ENCODE measurements at places on chromosomes 3 and 15.

DNA sequence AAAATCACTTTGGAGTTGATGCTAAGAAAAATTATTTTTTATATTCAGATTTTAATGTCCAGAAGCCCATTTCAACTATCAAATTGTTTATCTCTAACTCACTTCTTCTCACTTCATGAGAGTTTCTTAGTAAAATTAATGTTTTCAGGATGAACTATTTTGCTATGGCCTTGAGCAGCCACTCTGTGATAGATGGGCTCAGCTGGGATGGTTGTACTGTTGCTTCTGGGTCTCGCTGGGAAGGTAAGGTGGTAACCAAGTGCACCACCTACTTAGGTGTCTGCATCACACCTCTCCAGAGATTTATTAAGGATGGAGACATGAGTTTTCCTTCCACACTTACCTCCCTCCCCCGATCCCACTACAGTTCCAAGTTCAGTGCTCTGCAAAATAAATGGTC is 110.3 kb upstream of the ATP2B2 start:
- no peaks in the 10 kb centered on the region for H3K36me3 ChIP-seq
- no peak overlapping the region for H3K4me3 ChIP-seq
- H3K4me1 ChIP-seq = no peaks in the 10 kb centered on the region
- no peak overlapping the region for H3K27ac ChIP-seq
- H3K27me3 ChIP-seq = no peaks in the 10 kb centered on the region

DNA sequence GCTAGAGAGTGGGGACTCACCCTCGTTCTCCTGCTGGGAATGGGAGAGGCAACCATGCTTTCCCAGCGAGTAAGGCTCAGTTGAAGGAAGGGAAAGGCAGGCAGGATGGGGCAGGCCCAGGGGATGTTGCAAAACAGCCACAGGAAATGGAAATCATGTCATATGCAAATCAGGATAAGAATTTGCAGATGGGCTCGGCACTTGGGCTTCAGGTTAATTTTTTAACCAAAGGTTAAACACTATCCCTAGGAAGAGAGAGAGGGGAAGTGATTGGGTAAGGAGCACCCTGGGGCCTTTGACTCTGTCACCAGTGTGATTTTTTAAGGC is 14.6 kb upstream of the PLA2G4E start:
- H3K36me3 ChIP-seq = no peaks in the 10 kb centered on the region
- no peaks in the 10 kb centered on the region for H3K4me1 ChIP-seq

DNA sequence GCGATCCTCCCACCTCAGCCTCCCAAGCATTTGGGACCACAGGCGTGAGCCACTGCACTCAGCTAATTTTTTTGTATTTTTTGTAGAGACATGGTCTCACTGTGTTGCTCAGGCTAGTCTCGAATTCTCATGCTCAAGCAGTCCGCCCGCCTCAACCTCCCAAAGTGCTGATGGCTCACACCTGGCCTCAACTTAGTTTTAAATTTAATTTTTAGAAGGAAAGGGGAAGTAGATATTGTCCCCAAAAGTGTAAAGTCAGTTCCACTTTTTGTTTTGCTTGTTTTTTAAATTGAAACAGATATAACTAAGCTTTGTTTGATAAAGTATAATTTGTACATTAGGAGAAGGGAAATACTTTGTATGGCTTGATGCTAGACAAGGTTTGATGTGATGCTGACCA is 31.3 kb upstream of the NFKBIZ start:
- H3K4me1 ChIP-seq = no peaks in the 10 kb centered on the region
- DNase-seq = no peak
- H3K36me3 ChIP-seq = no peaks in the 10 kb centered on the region
- H3K27ac ChIP-seq = no peak overlapping the region
- no peaks in the 10 kb centered on the region for H3K27me3 ChIP-seq
- H3K4me3 ChIP-seq = no peak overlapping the region

- H3K4me3 ChIP-seq = no peak overlapping the region
- H3K36me3 ChIP-seq = no peaks in the 10 kb centered on the region
- H3K27ac ChIP-seq = no peak overlapping the region
- no peaks in the 10 kb centered on the region for H3K4me1 ChIP-seq
- no peak for DNase-seq
These were observed 35.2 kb downstream of the ABTB1 start for GRCh38 chr3:127707851-127708411.

DNA sequence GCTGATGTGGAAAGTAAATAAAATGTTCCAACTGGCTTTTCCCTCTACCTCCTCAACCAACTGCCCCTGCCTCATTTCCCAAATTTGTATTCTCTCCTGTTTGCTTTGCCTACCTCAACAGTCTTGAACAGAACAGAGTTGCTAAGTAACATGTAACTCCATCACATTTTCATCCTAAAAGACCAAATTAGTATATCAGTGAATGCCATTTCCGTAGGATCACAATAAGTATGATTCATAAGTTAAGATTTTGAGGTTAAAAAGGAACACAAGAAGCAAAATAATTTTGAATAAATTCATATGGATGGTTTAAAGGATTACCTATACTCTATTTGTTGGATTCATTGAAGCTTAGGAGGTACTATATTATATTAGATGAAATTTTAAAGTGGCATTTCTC is 154.9 kb downstream of the ECT2 start:
- no peaks in the 10 kb centered on the region for H3K36me3 ChIP-seq
- H3K4me3 ChIP-seq = no peak overlapping the region
- no peaks in the 10 kb centered on the region for H3K27me3 ChIP-seq
- no peaks in the 10 kb centered on the region for H3K4me1 ChIP-seq

DNA sequence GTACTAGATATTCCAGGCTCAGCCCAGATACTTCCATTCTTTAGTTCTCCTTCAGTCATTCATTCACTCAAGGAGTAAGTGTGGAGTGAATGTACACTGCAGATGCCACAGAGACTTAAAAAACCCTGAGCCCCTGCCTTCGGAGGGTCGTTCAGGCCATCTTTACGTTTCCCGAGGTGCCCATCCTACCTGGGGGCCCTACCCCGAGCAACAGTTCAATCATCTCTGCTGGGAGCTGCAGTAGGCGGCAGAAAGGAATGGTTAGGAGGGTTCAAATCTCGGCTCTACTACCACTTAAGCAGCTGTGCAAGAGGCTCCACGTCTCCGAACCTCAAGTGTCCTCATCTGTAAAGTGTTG is 613 bp downstream of the SEC13 start:
- peaks cover 14% of the 10 kb centered on the region for H3K36me3 ChIP-seq
- no peaks in the 10 kb centered on the region for H3K4me1 ChIP-seq
- H3K27ac ChIP-seq = no peak overlapping the region
- no peaks in the 10 kb centered on the region for H3K27me3 ChIP-seq
- H3K4me3 ChIP-seq = peak overlapping the region; percentile 98
